ENCODE measurements at places on chromosomes 1 and 21. TPM values are rescaled to one million over a fixed set of nuclear protein-coding genes. Genes with fewer than 3 reads are reported as not detected.

DNA sequence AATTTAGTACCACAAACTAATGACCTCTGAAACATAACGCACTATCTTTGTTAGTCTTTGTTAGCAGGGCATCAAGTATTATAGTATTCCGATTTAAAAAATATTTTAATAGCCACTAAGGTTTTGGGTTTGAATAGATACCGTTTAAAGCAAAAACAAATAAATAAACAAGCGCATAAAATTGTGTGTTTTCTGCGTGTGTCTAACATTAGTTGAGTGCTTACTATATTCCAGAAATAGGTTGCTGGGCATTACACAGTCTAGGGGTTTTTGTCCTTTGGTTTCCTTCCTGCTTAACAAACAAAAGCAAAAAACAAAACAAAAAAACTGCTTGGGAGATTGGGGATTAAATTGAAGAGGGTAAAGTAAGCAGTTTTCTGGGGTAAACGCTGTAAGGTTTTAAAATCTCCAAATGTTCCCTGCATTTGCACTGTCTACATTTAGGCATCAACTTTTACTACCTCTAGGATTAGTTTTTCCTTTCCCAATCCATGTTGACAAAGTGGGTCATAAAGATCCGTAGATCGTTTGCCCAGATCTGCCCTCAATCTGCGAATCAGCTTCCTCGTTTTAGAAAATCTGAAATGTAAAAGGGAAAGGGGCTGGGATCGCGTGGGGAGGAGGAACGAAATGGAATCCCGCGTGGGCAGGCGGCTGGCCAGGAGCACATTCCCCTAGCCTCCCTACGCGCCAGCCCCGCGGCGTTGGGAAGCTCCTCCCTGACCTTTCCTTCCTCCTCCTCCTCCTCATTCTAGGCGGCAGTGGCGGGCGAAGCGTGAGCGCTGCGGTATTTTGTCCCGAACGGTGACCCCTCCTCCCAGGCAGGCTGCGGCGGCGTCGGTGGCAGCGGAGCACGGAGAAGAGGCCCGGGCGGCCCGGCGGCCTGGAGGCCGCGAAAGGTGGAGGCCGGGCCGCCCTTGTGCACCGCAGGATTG is at the start of gene KCTD3:
Gene KCTD3 (plus strand): TSS at position 749 of the 935 bp plus-strand sequence. CDS start 382 bp downstream, outside the sequence.
- DNase-seq: peak; percentile 89

FBLIM1 gene
- 29.9 TPM for total RNA-seq

DNA sequence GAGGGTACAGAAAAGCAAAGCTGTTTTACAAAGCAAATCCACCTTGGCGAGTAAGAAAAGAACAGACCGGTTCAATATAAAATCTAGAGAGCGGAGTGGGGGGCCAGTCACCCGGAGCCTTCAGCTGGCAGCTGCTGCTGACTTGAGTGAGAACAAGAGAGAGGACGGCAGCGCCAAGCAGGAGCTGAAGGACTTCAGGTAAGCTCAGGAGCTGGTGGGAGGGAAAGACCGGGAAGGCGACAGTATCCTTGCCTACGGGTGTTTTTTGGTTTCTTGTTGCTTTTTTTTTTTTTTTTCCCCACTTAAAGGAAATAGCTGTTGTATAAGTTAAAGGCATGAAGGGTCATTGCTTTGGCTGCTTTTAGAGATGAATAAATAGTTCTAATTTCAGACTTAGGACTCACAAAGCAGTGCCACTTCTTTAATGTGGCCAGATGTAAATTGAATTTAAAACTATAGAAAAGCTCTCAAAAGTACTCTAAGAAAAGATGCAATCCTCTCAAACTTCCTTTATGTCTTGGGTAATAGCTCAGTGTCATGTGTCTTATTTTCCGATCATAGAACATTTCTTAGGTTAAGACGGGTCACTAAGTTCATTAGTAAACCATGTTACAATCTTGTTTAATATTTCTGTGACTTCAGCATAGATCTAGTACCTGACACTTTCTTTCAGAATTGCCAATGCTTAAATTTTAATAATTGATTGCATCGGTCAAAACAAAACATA is 82.8 kb downstream of the PRDM2 start:
- no peak for DNase-seq

GRCh38 chr1:150688763-150689162 is 8.2 kb downstream of the GOLPH3L start:
- DNase-seq: no peak

DNA sequence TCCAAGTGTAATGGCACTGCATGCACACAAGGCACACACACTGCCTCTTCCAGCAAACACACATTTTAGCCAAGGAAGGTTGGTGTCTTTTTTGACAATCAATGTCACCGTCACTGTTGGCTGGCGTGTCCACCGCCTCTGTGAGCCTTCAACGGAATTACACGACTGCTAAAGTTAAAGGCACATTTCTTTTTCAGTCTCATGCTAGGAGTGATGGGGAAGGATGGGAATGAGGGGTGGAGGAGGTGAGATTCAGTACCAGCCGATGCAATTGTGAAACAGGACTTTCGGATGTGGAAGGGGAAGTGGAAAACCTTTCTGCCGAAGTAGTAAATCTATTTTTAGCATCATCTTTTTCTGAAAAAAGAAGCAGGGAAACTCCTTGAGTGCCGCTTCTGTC is 1.4 kb downstream of the ELAVL4 start:
- no peak for DNase-seq

DNA sequence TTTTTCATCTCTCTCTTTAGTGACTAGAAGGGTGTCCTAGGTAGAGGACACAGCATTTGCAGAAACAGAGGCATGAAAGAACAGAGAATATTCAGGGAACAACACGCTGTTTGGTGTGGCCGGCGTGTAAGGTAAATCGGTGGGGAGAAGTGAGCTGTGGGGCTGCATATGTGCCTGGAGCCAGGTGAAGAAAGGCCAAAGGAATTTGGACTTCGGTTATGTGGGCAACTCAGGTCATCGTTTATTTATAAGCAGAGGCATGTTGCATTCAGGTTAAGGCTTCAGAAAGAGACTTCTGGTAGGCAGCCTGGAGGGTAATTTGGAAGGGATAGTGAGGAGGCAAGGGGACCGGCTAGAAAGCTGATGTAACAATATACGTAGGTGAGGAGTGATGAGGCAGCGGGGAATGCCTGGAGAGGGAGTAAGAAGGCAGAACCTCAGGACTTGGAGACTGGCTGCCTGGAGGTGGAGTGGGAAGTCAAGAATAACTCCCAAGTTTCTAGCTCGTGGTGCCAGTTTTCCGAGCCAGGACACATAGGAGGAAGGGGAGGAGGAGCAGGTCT is 64.1 kb upstream of the ACOT11 start:
- no peak for DNase-seq

DNA sequence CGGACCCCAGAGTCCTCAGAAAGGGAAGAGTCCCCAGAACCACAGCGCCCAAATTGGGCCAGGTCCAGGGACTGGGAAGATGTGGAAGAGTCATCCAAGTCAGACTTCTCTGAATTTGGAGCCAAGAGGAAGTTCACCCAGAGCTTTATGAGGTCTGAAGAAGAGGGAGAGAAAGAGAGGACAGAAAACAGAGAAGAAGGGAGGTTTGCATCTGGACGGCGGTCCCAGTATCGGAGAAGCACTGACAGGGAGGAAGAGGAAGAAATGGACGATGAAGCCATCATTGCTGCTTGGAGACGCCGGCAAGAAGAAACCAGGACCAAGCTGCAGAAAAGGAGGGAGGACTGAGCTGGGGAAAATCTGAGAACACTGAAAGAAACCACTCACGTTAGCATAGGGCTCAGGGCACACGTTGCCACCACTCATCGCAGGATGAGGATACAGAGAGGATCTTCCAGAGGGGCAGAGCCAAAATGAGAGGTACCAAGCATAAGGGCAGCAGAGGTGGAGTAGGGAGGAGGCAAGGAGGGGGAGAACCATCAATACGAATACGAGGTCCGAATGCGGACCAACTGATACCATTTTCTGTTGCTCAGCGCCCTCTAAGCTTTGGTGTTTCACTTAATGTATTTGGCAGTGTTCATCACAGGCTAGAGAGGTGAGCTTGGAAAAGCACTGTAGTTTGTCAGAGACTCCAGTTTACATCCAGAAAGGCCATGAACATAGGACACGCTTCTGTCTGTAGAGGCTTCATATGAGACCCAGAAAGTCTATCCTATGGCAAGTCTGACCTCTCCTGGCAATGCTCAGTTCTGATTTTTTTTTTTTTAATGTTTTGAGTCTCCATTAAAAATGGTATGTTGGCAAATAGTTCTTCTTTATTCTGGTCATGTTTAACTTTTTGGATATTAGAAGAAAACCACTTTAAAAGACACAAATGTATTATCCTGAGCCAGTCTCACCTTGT is 34.7 kb downstream of the STYXL2 start:
- no peak for DNase-seq

LHX8 gene
- total RNA-seq: not detected

TMEM50A gene
- total RNA-seq: 83.5 TPM

DNA sequence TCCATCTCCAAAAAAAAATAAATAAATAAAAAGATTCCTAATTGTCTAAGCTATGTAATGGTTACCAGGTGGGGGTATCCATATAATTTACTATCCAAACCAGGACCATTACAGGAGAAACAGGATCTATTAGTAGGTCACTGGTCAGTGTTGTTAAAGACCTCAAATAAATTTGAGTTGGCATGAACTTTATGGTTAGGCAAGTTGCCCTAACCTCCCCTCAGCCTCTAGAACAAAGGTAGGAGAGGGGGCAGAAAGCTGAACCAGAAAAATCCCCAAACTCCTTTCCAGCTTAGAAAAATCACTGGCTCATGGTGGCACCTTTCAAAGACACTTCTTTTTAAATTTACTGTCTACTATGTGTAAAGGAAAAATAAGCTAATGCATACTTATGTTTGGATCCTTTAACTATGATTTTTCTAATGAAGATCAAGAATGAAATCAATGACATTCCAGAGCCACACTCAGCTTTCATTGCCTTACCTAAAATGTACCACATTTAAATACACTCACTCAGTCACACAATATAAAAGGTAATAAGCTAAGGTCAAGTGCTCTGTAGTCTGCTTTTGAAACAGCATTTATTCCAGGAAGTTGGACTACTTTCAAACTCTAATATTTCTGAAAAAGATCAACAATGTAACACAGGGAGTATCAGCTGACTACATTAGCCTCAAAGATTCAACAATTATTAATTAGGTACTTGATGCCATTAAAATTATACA is 13.8 kb downstream of the EIF4G3 start:
- DNase-seq: no peak

CDCA8 gene
- total RNA-seq: 10.4 TPM

GRCh38 chr21:16535102-16535422 is 805.3 kb downstream of the USP25 start:
- DNase-seq: no peak

TBX15 gene
- 0.69 TPM for total RNA-seq

- no peak for DNase-seq
These were observed 73.1 kb downstream of the KIF1B start for GRCh38 chr1:10283318-10283984.

DNA sequence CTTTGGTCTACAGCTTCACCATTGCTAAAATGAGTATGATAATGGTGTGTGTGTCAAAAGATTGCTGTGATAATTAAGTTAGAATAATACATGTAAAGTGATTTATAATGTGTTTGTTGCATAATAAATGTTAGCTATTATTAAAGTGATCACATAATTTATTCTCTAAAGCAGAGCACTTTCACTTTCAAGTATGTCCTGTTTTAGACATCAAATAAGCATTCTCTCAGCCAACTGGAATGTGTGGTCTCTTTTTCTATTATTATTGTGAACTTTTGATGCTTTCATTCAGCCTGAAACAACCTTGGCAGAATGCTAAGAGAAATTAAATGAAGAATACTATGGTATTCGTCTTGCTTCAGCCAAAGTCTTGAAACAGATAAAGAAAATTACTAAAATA is 102.8 kb upstream of the COL11A1 start:
- no peak for DNase-seq

TRIM67 gene
- 3.9 TPM for total RNA-seq

KCNAB2 gene
- 20.4 TPM for total RNA-seq

DNA sequence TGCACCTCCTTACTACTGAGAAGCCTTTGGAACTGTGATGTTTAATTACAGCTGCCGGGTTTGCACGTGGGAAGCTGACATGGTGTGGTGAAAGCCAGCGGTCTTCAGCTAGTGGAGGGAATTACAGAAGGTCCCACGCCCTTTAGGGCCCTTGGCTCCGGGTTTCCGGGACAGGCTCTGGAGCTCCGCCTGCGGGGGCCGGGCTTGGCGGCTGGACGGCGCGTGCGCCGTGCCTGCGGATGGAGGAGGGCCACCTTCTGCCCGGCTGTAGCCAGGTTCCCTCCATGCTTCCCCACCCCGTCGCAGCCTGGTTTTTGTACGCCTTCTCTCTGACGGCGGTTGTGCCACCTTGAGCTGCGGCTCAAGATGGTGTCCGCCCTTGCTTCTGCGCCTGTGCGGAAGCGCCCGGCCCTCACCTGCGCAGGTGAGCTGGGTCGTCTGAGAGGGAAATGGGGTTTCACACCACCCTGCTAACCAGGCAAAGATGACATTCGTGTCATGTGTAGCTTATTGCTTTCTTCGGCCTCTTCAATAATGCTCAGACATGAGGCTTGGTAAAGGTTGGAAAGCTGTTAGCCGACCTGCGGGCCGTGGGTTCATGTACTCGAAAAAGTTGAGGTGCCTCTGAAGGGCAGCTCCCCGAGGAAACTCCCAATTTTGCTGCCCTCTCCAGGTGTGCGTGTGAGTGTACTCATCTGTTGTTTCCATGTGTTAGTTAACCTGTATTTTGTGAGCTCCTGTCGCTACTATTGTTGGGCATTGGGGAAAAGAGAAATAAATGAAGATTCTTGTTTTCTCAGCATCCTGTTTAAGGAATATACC is 36.6 kb upstream of the OPRD1 start:
- DNase-seq: peak; percentile 65

GRCh38 chr1:156592158-156592909 is 758 bp downstream of the NAXE start:
- DNase-seq: no peak

FAM151A gene
- total RNA-seq: not detected

DNA sequence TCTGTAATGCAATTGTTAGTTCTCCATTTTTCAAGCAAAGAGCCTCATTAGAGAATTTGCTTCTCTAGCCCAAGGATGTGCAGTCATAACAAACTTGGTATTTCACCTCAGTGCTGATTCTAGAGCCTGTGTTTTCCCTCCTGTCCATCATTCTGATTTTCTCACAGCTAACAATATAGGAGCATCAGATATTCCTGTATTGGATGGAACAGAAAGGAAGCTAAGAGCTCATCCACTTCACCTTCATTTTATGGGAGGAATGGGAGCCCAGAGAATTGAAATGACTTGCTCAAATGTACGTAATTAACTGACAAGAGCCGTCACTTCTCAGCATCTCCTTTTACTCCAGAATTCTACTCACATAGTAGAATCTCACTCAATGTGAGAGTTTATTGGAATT is 96.6 kb downstream of the EDEM3 start:
- DNase-seq: no peak

DNA sequence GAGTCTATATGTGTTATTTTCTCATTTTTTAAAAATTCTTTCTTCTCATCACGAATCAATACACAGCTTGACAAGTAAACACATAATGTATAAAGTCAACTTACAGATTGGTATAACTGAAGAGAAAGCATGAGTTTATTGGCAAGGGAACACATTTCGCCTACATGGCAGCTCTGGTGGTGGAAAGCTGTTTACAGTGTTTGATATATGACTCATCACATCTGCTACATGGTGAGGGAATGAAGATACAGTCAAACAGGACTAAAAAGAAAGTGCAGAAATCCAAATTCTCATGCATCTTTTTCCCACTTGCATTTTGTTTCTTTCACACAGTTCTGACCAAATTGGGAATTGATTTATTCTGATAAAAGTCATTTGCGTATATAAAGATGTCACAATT is 122.2 kb upstream of the ADGRL4 start:
- no peak for DNase-seq

GRCh38 chr1:179016706-179017382 is 8.8 kb upstream of the FAM20B start:
- no peak for DNase-seq
